IMR-90 (cell line): ENCODE measurements at places on chromosomes 13 and 19. TPM values are rescaled to one million over a fixed set of nuclear protein-coding genes. Genes with fewer than 3 reads are reported as not detected.
A peak's percentile ranks its signal among the peaks of the same experiment; 100 is the strongest.

The HIPK4 gene
- total RNA-seq = 0.18 and 0.28 TPM in 2 replicates

The TMEM59L gene
- under 0.01 and 0.28 TPM in 2 replicates for total RNA-seq

GRCh38 chr13:38897521-38897920, 93.1 kb downstream of the STOML3 start:
- H3K27me3 ChIP-seq = no peaks in the 10 kb centered on the region

The PBX4 gene
- 0.90 and 1.4 TPM in 2 replicates for total RNA-seq

DNA sequence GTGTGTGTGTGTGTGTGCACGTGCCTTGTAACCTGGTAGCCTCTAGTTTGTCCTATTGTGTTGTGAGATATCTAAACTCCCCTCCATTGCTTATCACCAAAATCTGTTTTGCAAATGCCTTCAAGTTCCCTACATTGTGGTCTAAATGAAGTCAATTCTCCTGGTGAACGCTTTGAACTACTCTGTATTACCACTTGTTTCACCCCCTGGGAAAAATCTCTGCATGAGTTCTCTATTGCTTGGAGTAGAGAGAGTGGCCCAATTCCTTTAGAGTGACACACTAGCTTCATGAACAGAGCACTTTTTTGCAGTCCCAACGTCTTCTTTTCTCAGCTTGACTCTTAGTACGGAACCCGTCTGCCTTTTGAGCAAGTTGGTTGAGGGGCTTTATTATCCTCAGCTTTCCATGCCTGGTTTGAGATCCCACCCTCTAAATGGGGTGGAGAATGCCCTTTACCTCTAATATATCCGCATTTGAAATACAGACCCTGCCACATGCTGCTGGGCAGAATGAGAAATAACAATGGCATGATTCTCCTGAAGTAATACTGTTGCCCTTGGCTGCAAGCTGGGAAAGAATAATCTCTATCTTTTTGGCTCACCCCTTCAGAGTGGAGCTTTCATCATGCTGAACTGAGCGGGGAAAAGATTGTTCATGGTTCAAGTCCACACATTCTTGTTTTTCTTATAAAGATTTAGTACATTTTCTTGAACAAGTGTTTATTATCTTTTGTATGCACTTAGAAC, 2545.3 kb downstream of the PCDH9 start:
- peaks cover 3% of the 10 kb centered on the region; the same call in 1 of the 2 replicates for H3K4me1 ChIP-seq
- peak; percentile 36 for DNase-seq
- H3K27me3 ChIP-seq = no peaks in the 10 kb centered on the region
- no peak overlapping the region for H3K27ac ChIP-seq
- H3K4me3 ChIP-seq = no peak overlapping the region

DNA sequence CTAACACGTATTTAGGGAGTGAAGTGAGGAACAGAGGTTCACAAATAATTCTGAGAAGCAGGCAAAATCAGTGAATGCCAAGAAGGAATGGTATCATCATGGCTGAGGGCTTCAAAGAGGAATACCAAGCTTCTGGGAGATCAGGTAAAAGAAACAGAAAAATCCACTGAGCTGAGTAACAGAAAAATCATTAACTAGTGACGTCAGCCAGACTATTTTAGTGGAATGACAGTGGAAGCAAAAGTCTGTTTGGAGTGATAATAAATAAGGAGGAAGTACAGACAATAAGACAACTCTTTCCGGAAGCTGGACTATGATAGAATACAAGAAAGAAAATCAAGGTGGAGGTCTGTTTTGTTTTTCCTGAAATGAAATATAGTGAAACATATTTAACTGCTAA, 83.5 kb downstream of the SACS start:
- no peak overlapping the region for H3K27ac ChIP-seq
- H3K4me3 ChIP-seq = no peak overlapping the region
- DNase-seq = no peak
- peaks cover 24% of the 10 kb centered on the region for H3K4me1 ChIP-seq

The CLN5 gene
- total RNA-seq = 15.1 and 22.8 TPM in 2 replicates

- H3K4me3 ChIP-seq = no peak overlapping the region
- H3K27ac ChIP-seq = no peak overlapping the region
- peaks cover 2% of the 10 kb centered on the region; the same call in 1 of the 2 replicates for H3K4me1 ChIP-seq
- no peak for DNase-seq
Measured at GRCh38 chr13:113747291-113747833, 11.7 kb upstream of the TMEM255B start.

- no peaks in the 10 kb centered on the region for H3K4me1 ChIP-seq
- H3K36me3 ChIP-seq = peaks cover 64% of the 10 kb centered on the region
- H3K4me3 ChIP-seq = no peak overlapping the region
- H3K27me3 ChIP-seq = no peaks in the 10 kb centered on the region
Measured at GRCh38 chr13:98419786-98420553, 156.9 kb downstream of the STK24 start.
